ENCODE measurements at places on chromosomes 16 and 17.

- no peak for DNase-seq
Measured at GRCh38 chr17:80513201-80513600, 31.4 kb upstream of the RPTOR start.

GRCh38 chr17:61766520-61766919 is 96.8 kb downstream of the BRIP1 start:
- no peak for DNase-seq

DNA sequence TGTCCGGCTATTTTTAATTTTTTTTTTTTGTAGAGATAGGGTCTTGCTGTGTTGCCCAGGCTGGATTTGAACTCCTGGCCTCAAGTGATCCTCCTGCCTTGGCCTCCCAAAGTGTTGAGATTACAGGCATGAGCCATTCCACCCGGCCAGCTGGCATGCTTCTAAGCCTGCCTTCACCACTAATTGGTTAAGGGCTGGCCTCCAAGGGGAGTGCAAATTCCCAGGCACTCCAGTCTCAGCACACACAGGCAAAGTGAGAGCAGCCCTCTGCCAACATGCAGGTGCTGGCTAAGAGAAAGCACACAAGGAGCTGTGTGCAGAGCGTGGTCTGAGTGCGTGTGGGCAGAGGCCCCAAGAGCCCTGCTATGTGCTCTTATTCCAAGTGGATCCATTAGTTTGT is 149.8 kb upstream of the HS3ST2 start:
- no peak for DNase-seq

- no peak for DNase-seq
Measured at GRCh38 chr17:30092886-30093285, 23.7 kb upstream of the NSRP1 start.

DNA sequence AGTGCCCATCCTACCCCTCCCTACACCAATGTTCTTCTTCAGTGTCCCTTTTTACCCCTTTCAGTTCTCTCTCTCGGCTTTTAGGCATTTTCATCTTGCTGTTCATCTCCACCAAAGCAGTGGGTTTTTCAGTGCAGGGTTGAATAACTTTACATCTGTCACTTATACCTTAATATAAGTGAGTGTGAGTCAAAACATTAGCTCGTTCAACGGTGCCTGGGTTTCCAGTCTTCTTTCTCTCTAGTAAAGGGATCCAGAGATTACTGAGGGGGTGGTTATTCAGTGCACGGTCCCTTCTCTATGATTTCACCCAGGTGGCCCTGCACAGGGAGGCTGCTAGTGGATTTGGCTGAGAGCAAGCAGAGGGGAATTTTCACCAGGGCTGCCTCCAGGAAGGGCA is 210.6 kb upstream of the CDH5 start:
- no peak for DNase-seq

DNA sequence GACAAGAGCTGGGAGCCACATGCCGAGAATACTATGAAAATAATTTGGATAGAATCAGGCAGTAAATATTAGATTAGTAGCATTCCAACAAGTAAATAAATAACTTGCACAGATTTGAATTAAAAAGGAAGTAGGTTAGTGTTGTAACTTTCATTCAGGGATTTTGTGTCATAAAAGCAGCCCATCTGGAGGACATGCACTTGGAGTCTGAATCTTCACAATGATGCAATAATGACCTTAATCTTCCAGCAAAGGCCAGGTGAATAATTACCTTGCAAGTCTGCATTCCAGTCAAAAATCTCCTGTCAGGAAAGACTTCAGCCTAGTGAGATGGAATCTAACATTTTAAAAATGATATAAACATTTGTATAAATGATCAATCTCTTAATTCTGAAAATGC is 518.1 kb downstream of the KCNJ2 start:
- DNase-seq: peak; percentile 87

DNA sequence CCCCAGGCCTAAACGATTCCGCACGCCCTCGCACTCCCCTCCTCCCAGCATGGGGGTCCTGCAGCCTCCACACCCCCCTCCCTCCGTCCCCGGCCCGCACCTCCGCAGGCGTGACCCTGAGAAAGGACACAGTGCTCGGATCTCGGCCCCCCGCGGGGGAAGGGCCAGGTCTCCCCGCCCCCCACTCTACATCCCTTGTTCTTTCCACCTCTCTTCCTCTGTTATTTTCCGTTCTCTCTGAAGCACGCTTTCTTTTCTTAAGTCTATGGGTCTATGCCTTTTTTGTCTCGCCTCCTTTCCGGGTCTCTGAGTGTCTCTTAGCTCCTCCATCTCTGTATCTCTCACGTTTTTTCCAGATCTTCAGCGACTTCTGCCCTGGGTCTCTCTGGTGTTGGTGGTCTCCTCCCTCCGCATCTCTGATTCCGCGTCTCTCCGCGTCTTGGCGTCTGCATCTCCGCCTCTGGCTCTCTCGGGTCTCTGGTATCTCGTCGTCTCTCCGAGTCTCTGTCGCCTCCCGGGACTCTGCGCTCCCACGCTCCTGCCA is 2.1 kb upstream of the HES7 start:
- DNase-seq: no peak

GRCh38 chr17:80650751-80651518 is 106.3 kb downstream of the RPTOR start:
- no peak for DNase-seq

- DNase-seq: no peak
Measured at GRCh38 chr17:56661906-56662305, 68.4 kb downstream of the NOG start.

DNA sequence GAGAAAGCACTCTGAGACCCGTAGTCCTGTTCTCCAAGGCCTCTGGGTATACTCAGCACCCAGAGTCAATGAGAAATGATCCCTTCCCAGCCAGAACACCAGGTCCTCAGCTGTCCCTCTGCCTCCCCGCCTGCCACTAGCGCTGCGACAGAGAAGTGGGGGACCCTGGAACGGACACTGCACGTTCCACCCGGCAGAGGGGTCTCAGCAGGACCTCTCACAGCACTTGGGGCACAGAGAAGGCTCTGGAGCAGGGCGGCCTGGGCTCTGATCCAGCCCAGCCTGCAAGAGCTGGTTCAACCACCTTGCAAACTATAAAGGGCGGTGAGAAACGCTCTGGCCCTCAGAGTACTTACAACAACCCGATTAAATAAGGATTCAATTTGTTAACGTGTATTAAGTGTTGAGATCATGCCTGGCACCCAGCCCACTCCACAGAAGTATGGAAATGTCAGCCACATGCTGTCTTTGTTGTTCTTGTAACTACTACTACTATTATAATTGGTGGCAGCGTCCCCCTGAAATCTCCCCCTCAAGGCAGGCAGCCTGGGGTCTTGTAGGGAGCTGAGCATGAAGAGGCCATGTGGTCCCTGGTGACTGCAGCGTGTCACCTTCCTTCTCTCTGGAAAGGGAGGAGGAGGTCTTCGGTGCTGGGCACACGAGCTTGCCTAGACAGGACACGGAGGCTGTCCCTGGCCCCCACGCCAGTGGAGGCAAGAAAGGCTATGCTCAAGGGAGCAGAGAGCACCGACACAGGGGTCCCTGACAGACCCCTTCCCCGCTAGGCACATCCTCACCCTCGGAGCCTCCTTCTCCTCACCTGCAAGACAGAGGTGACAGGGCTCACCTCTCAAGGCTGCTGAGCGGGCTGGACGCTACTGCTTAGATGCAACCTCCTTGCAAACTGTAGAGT is 2.4 kb downstream of the OSGIN1 start:
- DNase-seq: no peak
